Activated effector memory CD4-positive, alpha-beta T cell treated with anti-CD3 and anti-CD28 coated beads, Interleukin-2, amount 50 U/mL, for 16 hours (primary cell): ENCODE measurements at places on chromosomes 16 and 17.

DNA sequence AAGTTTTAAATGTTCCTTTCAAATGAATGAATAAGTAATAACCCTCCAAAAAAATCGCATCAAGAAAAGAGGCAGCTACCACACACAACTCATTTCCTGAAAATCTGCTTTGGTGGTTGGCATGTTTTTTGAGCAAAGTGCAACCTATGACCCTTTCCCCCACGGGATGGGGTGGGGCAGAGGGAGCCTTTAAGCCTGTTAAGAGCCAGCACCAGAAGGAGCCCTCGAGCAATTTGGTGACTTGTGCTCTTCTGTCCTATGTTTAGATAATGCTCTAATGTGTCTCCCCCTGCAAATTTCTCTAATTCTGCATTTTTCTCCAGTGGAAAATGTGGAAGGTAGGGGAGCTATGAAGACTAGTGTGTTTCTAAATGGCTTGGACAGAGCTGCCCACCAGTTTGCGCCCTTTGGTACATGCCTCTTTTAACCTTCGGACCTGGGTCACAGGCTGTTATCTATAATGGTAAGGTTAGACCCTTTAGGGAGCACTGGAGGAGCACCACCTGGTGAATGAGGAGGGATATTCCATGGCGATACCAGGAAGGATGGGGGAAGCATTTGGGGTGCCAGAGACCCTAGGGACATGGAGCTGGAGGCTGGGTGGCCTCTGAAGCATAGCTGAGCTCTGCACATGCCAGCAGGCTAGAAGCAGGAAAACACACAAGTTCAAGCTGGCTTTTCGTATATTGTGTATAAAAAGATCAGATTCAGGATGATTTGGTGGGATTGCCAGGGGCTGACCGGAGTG is 1.6 kb downstream of the PYCARD start:
- peak; percentile 76 for DNase-seq

DNA sequence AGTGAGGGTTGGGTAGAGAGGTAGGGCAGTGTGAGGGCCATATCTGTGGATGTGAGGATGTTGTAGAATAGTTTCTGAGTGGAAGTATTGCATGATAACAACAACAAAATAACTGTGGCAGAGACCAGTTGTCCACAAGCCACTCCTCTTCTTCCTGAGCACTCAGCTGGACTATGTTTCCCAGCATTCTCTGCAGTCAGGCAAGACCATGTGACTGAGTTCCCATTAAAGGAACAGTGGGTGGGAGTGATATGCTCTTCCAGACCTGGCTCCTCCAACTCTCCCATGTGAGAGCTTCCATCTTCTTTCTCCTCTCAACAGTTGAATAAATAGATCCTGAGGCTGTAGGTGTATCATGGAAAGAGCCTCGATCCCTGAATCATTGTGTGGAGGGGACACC is 272.4 kb downstream of the CBLN1 start:
- DNase-seq = no peak

DNA sequence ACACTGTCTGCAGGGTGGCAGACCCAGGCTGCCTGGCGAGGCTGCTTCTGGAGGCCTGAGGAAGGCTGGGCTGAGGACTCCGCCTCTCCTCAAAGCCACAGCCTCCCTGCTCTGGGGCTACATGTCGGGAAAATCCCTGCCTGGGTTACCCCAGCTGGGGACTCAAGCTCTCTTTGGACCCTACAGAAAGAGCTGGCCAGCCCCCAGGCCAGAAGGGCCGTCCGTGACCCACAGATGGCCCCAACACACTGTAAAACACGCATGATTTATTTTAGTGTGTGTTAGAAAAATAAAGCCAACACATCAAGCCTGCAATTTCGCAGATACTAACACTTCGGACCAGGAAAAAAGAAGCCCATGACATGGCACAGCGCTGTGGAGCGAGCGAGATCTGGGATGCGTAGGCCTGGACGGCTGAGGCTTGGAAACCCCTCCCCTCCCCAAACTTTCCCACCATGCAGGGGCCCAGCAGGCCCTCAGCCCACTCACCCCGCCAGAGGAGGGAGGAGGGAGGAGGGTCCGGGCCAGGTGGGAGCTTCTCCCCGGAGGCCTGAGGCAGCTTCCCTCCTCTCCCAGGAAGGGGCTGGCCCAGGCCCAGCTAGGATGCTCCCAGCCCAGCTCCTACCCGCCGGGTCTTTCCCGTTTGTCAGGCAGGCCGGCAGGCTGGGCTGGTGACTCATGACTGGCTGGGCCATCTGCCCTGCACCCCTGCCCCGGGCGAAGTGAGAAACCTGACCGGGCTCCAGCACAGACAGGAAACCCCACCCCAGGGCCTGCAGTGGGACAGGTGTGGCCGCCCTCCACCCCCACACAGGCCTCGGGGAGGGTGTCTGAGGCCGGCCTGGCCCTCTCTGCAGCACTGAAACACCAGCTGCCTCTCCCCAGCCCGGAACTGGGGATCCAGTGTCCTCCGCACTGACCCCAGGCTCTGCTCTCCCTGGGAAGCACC is 34.1 kb upstream of the SLC38A10 start:
- DNase-seq = no peak

DNA sequence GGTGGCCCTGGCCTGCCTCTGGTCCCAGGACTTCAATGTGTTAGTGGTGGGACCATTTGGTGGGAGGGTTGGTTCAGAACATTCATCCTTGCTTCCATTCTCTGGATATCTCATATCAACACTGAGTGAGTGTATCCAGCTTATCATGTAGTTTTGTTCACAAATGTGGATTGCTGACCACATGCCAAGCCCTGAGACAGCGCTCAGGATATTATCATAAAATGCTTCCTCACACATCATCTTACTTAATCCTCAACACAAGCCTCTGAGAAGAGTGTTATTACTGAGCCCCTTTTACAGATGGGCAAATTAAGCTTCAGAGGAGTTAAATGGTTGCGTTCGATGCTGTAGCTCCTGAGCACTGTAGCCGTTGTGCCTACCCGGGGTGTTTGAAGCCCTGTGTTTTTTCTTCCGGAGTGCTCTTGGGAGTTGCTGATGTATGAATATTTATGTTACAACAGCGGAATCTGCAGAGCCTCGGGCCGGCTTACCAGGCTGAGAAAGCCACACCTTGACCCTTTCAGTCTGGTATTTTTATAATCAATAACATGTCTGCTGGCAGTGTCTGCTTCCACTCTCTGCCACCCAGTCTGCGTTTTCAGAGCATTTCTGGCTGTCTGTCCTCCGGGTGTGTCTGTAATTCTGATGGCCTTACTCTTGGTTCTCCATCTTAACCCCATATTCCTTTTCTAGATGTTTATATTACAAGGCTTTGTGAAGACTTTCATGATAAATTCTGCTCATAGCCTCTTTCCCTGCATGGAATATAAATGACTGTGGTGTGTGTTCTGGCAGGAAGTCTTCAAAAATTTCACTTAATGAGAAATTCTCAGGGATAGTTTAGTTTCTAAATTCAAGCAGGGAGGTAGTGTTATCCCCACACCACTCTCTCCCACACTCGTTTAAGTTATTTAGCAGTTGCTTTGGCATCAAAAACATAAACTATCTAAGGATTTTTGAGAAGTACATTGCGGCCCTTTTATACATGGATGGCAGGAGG is 2.9 kb downstream of the GLP2R start:
- DNase-seq = no peak

DNA sequence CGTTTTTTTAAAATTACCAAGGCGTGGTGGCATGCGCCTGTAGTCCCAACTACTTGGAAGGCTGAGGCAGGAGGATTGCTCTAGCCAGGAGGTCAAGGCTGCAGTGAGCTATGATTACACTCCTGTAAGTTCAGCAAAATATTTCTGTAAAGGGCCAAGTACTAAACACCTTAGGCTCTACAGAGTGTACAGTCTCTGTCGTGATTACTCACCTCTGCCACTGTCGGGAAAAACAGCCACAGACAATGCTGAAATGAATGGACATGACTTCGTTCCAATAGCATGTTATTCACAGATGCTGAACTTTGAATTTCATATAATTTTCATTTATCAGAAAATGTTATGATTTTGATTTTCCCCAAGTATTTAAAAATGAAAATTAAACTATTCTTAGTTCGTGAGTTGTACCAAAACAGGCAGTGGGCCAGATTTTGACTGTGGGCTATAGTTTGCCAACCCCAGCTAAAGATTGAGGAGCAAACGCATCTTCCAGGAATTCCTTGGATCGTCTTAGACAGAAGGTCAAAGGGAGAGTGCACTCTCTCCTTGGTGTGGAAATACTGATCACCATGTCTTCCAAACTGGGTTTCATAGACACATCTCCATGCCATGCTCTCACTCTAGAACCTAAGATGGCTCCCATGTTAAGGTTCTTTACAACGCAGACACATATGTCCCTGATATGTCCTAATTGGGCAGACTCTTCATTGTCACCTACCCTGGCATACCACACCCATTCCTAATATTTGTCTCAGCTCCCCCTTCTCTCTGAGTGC is 89.5 kb downstream of the MARF1 start:
- no peak for DNase-seq

DNA sequence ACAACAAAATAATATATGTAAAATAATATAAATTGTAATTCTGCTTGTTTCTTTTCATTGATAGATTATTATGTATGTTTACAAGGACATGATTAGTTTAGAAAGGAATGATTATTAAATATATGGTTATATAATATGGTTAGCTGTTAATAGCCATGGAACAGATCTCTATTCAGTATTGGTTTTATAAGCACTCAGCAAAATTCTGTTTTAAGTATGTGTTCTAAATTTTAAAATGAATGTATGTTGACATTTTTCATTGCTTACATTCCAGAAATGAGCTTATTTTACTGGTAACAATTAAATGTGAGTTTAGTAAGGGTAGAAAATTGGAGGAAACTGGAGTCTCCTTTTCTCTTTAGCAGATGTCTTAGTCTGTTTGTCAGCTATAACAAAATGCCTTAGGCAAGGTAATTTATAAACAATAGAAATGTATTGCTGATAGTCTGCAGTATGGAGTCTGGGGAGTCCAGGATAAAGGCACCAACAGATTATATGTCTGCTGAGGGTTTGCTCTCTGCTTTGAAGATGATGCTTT is 45.4 kb downstream of the NFAT5 start:
- DNase-seq = no peak

DNA sequence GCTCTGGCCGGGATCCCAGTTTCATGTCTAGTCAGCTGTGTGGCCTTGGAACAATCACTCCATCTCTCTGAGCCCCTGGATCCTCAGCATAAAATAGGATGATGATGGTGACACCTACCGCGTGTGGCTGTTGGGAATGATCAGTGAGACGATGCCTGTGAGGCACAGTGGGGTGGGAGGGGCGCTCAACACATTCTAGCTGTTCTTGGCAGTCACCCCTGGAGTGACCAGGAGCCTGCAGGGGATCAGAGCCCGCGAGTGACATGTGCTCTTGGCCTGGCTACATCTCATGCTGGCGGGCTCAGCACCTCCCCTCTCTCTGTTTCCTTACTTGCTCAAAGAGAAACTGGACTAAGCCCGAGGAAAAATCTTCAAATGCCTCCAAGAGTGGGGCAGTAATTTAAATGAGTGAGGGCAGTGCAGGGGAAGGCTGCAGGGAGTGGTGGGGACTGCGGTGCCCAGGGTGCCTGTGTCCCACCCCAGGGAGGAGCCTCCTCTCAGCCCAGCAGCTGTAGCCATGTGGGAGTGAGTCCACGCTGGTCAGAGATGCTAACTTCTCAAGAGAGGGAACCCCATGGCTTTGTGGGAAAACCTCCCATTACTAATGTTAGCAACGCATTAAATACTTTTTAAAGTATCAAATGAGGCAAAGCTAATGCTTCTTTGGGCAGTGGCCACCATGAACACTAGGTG is 23.1 kb upstream of the DOK4 start:
- DNase-seq = no peak

- no peak for DNase-seq
Measured at GRCh38 chr17:59494757-59495368, 70.5 kb upstream of the DHX40 start.

DNA sequence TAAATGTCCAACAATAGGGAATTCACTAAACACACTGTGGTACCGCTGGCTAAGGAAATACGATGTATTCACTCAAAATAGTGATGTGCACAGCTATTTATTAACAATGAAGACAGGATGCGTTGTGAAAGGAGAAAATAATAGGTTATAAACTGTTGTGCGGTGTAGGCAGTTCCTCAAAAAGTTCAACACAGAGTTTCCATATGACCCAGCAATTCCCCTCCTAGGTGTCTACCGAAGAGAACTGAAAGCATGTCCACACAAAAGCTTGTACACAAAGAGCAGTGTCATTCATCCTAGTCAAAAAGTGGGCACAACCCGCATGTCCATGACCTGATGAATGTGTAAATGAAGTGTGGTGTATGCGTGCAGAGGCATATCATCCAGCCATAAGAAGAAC is 1.2 kb upstream of the CES1 start:
- DNase-seq = no peak

GRCh38 chr16:77402118-77402517 is 32.7 kb downstream of the ADAMTS18 start:
- DNase-seq = no peak

GRCh38 chr16:57226701-57227621 is 18.1 kb upstream of the ARL2BP start:
- DNase-seq = no peak

DNA sequence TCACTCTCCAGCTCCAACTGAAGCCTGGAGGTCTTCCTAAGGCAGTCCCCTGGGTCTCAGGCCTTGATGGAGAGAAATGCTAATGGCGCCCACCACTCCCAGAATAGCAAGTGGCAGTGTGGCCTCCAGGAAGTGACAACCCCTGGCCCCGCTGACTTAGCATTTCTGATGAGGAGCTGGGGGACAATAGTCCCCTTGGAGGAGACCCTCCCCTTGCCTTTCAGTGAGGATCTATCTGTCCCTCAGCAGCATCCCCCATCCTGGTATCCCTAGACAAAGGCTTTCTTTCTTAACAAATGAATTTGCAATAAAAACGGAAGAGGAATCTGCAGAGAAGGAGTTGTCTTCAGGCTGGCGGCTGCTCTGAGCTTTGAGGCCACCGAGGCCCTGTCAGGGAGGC is 68.8 kb downstream of the LITAF start:
- DNase-seq = no peak

DNA sequence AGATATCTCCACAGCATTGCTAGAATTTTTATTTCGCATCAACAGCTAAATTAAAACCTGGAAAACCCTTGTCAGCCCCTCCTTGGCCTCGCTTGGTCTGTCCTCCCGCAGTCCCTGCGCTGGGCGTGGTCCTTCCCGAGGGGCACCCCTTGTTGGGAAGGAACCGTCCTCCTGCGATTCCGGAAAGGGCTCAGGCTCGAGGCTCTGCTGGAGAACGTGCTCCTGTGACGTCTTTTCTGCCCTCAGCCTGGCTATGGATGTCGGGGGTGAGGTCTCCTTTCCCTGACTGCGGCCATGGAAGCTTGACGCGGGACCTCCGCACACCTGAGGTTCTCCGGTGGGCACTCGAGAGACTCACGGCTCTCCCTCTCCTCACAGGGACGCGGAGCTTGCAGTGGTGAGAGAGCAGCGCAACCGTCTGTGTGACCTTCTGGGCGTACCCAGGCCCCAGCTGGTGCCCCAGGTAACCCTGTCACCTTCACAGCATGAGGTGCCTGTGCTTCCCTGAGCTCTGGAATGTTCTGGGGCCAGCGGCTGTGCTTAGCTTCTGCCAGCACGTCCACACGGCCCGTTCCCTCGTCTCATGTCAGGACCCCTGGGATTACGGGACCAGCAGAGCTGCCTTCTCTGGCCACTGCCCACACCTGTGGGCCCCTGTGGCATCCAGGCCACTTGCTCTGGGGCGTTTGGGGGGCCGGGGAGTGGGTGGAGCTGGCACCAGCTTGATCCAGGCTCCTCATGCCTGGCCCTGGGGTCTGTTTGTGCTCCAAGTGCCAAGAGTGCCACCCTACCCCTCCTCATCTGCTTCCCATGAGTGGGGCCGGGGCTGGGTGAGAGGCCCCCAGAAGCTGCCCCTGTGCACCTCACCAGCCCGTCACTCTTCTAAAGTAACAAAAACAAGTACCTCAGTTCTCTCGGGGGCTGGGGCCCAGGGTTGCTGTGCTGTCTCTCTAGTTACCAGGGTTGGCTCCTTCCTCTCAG is 101.5 kb upstream of the ZNF750 start:
- peak; percentile 50 for DNase-seq
